MG63 (cell line): ENCODE measurements at places on chromosomes 13 and 19. TPM values are rescaled to one million over a fixed set of nuclear protein-coding genes. Genes with fewer than 3 reads are reported as not detected.
A peak's percentile ranks its signal among the peaks of the same experiment; 100 is the strongest.

GRCh38 chr13:113769881-113770280 is 10.9 kb downstream of the TMEM255B start:
- DNase-seq = no peak

GRCh38 chr19:50893047-50893736 is 18.0 kb downstream of the KLK4 start:
- DNase-seq = no peak

The C2CD4C gene
- not detected in 2 replicates for total RNA-seq

The PRKCG gene
- not detected in 2 replicates for total RNA-seq

DNA sequence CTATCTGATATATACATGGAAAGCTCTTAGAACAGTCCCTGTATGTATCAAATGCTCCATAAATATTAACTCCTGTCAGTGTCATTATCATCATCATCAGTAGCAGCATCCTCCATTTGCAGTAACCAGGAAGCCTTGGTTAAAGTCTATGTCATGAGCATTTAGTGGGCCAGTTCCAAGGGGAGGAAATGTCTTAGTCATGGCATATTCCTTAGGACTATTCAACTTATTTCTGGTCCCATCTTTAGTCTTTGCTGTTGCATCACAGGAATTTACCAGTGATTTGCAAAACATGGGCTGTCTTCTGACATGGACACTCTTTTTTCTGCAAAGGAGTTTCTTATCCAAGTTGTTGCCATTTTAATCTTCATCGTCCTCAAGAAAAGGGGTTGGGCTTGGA is 98.4 kb downstream of the WDFY2 start:
- DNase-seq = no peak

DNA sequence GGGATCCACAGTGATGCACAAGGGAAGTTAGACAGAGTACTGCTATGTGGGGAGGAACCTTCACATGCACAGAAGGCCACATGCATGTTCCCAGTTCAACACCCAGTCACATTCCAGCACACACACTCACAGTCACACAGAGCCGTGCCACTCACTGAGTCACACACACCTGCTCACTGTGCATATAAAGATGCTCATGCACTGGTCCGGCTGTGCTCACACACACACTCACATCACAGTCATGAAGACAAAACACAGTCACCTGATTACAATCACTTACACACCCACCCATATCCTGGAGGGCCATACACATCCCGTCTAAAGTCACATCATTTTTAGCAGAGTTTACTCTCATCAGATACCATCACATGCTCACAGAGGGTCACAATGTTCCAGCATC is 478 bp downstream of the CLC start:
- DNase-seq = no peak

DNA sequence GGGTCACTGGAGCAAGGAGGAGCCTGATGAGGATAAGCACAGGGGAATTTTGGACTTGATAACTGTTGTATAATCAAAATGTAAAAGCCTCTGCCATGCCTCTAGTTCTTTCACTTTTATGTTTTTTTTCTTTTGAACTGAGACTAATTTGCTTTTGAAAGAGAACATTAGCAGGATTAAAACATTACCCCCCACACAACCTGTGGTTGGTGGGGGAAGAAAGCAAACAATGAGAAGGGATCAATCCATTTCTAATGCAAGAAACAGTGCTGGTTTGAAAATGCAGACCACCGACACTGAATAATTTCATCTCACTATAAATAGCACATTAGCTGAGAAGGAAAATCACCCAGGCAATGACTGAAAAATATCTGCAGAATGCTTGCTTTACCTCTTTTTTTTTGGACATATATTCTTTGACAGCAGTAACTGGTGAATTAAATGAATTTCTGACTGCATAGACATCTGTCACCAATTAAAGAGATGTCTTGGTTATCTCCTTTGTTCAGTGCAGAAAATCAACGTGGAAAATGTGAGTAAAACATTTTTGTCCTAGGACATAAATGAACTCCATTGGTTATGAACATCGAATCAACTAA is 48.6 kb upstream of the TRPC4 start:
- DNase-seq = no peak

- no peak for DNase-seq
These were observed 30.7 kb downstream of the SLC7A1 start for GRCh38 chr13:29564818-29565217.

The METTL21C gene
- not detected in 2 replicates for total RNA-seq

DNA sequence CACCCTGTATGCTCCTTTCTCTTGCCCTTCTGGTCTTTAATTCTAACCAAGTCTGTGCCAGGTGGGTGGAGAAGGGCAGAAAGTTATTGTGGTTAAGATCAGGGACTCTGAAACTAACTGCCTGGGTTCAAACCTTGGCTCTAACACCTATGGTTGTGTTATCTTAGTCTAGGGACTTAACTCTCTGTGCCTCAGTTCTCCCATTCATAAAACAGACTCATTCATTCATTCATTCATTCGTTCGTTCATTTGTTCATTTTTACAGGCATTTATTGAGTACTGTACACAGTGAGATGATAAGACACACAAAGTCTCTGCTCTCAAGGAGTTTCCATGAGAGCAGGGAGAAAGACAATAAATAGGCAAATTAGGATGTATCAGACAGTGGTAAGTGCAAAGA is 30.1 kb downstream of the SOX21 start:
- DNase-seq = no peak

The OR7D2 gene
- total RNA-seq = not detected in 2 replicates

DNA sequence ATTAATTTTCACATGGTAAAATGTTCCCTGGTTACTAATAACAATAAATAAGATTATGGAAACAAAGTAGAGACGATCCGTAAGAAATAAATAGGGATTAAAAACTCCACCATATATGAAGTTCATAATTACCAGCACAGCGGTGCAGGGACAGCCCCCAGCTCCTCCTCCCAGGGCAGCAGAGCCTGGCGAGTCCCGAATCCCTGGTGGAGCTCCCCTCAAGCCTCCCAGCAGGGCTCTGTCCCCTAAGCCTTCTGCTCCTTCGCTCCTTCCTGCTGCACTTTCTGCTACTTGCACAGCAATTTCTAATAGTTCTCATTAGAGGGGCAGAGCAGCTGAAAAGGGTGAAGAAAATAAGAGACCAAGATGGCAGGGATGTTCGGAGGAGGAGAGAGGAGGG is 43.6 kb downstream of the RASA3 start:
- DNase-seq = no peak

GRCh38 chr19:39325778-39326665 is 5.4 kb upstream of the LRFN1 start:
- no peak for DNase-seq

DNA sequence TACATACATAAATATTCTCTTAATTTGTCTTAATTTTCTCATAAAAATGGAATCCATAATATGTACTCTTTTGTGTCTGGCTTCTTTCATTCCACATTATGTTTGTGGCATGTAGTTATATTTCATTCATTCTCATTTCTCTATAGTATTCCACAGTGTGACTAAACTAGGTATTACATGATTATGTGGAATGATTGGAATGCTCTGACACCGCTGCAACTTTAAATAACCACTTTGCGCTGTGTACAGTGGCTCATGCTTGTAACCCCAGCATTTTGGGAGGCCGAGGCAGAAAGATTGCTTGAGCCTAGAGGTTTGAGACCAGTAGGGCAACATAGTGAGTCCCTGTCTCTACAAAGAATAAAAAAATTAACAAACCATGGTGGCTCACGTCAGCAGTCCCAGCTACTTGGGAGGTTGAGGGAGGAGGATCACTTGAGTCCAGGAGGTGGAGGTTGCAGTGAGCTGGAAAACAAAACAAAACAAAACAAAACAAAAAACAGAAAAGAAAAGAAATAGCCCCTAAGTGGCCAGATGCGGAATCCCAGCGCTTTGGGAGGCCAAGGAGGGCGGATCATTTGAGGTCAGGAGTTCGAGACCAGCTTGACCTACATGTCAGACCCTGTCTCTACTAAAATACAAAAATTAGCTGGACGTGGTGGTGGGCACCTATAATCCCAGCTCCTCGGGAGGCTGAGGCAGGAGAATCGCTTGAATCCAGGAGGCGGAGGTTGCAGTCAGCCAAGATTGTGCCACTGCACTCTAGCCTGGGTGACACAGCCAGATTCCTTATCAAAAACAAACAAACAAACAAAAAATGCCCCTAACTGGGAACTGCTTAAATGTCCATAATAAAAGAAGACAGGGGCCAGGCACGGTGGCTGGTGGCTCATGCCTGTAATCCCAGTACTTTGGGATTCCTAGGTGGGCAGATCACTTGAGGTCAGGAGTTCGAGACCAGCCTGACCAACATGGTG is 8.0 kb upstream of the SAE1 start:
- peak; percentile 70 for DNase-seq
